ENCODE measurements at places on chromosomes 16 and 17. TPM values are rescaled to one million over a fixed set of nuclear protein-coding genes. Genes with fewer than 3 reads are reported as not detected.
A peak's percentile ranks its signal among the peaks of the same experiment; 100 is the strongest.

TMEM88 gene
- 13.8 TPM for total RNA-seq

- H3K27ac ChIP-seq, result no peak within 1 kb of the TSS
- peak; percentile 96 for DNase-seq
- no peaks in the 10 kb centered on the region for H3K36me3 ChIP-seq
- H3K4me3 ChIP-seq, result peak within 1 kb of the TSS; percentile 88
- peaks cover 12% of the 10 kb centered on the region for H3K4me1 ChIP-seq
Measured at GRCh38 chr17:2029911-2030778, at the start of gene DPH1. Gene DPH1 (plus strand): TSS chr17:2030153. CDS start chr17:2030170, 17 bp downstream.

GRCh38 chr16:84937196-84938005, 73.9 kb downstream of the ZDHHC7 start:
- no peak overlapping the region for H3K27ac ChIP-seq
- no peaks in the 10 kb centered on the region for H3K27me3 ChIP-seq
- no peaks in the 10 kb centered on the region for H3K4me1 ChIP-seq
- DNase-seq, result no peak
- no peaks in the 10 kb centered on the region for H3K36me3 ChIP-seq

IGSF6 gene
- not detected for total RNA-seq

KRTAP4-4 gene
- not detected for total RNA-seq

GP2 gene
- not detected for total RNA-seq

MRPS23 gene
- 16.4 TPM for total RNA-seq

- peak overlapping the region; percentile 87 for H3K27ac ChIP-seq
- H3K27me3 ChIP-seq, result no peaks in the 10 kb centered on the region
- H3K4me3 ChIP-seq, result peak overlapping the region; percentile 68
- DNase-seq, result no peak
- H3K36me3 ChIP-seq, result no peaks in the 10 kb centered on the region
Measured at GRCh38 chr16:71288570-71288889, 672 bp downstream of the CMTR2 start.

ITGB3 gene
- total RNA-seq, result 0.47 TPM

PARD6A gene
- 2.7 TPM for total RNA-seq

DNA sequence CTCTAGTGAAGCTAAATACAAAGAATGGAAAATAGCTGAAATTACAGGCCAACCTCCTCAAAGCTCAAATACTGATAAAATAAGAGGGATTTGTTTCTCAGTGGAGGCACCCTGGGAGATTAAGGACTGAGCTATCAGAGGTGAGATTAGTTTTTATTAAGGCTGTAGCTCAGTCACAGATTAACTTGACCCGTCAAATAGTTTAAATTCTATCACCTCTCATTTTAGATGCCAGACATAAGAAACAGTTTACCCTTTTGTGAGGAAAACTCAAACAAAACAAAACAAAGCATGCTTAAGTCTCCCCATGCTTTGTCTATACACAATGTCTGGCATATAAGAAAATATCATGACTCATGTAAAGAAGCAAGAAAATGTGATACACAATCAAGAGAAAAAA, 208.3 kb upstream of the PMFBP1 start:
- no peak overlapping the region for H3K27ac ChIP-seq
- no peak overlapping the region for H3K4me3 ChIP-seq
- H3K27me3 ChIP-seq, result no peaks in the 10 kb centered on the region
- peak; percentile 14 for DNase-seq
- H3K4me1 ChIP-seq, result peaks cover 12% of the 10 kb centered on the region

- DNase-seq, result no peak
- H3K27ac ChIP-seq, result no peak overlapping the region
- H3K4me1 ChIP-seq, result no peaks in the 10 kb centered on the region
- no peaks in the 10 kb centered on the region for H3K27me3 ChIP-seq
- H3K4me3 ChIP-seq, result no peak overlapping the region
Measured at GRCh38 chr17:66317629-66318028, 15.2 kb downstream of the PRKCA start.

- H3K27me3 ChIP-seq, result peaks cover 27% of the 10 kb centered on the region
- peaks cover 7% of the 10 kb centered on the region for H3K4me1 ChIP-seq
- no peak for DNase-seq
- H3K36me3 ChIP-seq, result no peaks in the 10 kb centered on the region
- H3K4me3 ChIP-seq, result no peak overlapping the region
Measured at GRCh38 chr16:89000207-89000959, 23.4 kb upstream of the CBFA2T3 start.

RAP1GAP2 gene
- 3.8 TPM for total RNA-seq

DNA sequence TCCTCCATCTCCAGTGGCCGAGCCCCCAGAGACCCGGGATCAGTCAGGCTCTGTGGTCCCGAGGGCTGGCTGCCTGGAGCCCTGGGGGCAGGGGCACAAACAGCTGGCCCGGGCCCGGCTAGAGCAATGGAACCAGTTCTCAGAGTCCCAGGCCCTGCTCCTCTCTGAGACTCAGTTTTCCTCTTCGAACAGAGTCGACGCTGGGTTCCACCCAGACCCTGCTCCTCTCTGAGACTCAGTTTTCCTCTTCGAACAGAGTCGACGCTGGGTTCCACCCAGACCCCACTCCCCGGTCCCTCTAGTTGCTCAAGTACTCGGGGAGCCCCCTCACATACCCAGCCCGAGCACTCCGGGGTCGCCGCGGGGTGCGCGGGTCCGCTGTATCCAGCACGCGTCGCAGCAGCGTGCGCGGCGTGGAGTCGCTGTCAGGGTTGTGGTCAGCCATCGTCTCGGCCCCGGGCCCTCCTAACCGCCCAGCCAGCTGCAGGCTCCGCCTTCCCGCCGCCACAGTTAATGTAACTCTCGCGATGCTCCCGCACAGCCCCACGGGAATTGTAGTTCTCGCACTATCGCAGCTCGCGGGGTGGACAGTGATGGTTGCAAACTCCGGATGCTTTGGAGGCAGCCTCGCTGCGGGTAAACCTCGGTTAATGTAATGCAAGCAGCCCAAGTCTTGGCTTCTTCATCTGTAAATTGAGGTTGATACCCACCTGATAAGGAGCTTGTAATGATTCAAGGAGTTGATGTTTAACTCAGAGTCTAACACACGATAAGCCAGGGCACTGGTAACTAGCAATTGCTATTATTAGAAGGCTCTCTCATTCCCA, 8.5 kb upstream of the THAP11 start:
- peak; percentile 97 for DNase-seq
- H3K4me1 ChIP-seq, result no peaks in the 10 kb centered on the region
- no peak overlapping the region for H3K27ac ChIP-seq
- no peaks in the 10 kb centered on the region for H3K36me3 ChIP-seq
- H3K4me3 ChIP-seq, result peak overlapping the region; percentile 76

GRCh38 chr16:1002399-1003166, 21.0 kb downstream of the SOX8 start:
- no peaks in the 10 kb centered on the region for H3K36me3 ChIP-seq
- H3K4me3 ChIP-seq, result no peak overlapping the region
- H3K4me1 ChIP-seq, result peaks cover 3% of the 10 kb centered on the region
- H3K27me3 ChIP-seq, result peaks cover 4% of the 10 kb centered on the region

Measured in neural progenitor cell (in vitro differentiated cells).